ENCODE measurements at places on chromosomes 3 and 15.

DNA sequence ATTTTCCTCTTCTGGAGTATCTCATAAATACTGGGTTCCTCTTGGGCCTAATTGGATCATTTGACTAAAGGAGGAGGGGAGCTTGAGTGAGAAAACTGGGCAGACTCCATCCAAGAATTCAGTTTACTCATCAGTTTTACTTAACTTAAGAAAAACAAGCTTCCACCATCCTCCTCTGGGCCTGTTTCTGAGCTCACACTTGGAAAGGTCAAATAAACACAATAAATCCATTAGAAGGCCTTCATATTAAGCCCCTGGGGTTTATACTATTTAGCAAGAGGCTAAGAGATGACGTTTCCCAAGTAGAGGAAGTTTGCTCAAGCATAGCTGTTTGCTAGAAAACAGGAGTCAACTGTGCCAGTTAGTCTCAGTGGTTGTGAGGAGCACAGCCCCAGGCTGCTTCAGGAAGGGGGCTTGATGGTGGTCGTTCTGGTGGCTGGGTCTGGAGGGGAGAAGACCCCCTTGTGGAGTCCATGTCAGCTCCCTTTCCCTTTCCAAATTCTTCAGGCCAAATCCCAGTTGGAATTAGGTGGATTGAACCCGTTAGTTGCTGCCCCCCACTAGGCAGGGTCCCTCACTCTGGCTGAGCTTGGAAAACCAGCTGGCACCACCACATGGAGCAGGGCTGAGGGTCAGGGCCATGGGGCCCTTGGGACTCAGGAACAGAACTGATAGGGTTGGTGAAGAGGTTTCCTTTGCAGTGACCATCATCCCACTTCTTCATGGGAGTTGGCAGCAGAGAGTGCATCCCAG, 64.8 kb downstream of the SPSB4 start:
- DNase-seq: no peak

- DNase-seq: no peak
These were observed 137.6 kb upstream of the ZNF385D start for GRCh38 chr3:21888656-21889055.

DNA sequence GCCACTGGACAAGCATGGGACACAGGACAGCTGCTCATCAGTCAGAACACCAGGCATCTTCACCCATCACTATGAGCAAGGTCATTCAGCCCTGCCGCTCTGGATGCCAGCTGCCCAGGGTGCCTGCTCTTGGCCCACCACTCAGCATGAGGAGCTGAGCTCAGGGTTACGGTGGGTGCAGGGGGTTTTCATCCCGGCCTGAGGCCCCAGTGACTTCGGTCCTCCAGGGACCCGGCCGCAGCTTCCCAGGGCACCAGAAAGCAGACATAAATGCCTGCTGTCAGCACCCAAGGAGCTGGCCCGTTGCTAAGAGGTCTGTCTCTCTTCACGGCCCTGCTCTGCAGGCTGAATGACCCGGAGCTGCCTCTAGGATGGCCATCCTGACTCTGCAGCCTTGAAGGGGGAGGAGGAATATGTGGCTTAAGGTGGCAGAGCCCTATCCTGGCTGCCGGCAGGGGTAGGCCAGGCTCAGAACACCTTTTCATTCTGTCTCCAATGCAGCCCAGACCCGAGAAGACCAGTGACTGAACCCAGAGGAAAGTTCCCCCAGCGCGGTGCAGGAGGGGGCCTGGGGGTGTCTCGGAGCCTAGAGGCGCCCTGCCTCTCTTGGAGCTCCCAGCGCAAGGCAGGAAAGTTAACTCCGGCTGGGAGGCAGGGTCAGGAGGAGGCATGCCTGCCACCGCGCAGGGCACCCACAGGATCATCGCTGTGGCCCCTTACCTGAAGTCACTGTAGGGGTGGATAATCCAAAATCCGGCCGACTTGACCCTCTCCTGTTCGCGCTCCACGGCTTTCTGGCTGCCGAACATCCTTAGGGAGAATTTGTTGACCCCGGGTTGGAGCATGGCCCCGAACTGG, 1.8 kb downstream of the HCN4 start:
- no peak for DNase-seq

GRCh38 chr3:157300094-157300493, 136.6 kb upstream of the PTX3 start:
- DNase-seq: peak; percentile 26

GRCh38 chr3:124281453-124282316, 289.8 kb upstream of the ROPN1 start:
- peak; percentile 71 for DNase-seq

DNA sequence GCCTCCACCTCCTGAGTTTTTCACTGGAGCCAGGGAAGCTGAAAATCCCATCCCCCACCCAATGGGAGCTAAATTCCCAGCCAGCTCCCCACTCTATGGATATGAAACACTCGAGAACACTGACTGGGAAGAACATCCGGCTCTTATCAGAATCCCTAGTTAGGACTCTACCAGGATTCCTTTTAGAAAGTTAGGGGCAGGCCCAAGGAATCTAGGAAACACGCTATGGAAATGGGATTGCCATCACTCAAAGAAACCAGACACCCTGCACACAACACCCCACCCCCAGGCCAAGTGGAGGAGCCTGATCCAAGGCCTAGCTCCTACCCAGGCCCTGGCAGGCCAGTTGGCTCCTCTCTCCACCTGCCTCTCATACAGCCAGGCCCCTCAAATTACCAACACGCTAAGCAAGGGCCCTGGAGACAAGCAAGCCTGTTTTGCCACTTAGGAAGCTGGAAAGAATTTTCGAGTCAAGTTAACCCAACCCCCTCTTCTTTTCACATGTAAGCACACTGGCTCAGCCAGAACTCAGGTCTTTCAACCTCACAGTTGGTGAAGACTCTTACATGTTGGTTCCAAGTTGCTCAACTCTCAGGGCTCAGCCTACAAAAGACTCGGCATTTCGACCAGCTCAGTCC, 75.5 kb downstream of the RBPMS2 start:
- peak; percentile 24 for DNase-seq

- DNase-seq: no peak
These were observed 121.9 kb downstream of the CACNA1D start for GRCh38 chr3:53616321-53616720.

DNA sequence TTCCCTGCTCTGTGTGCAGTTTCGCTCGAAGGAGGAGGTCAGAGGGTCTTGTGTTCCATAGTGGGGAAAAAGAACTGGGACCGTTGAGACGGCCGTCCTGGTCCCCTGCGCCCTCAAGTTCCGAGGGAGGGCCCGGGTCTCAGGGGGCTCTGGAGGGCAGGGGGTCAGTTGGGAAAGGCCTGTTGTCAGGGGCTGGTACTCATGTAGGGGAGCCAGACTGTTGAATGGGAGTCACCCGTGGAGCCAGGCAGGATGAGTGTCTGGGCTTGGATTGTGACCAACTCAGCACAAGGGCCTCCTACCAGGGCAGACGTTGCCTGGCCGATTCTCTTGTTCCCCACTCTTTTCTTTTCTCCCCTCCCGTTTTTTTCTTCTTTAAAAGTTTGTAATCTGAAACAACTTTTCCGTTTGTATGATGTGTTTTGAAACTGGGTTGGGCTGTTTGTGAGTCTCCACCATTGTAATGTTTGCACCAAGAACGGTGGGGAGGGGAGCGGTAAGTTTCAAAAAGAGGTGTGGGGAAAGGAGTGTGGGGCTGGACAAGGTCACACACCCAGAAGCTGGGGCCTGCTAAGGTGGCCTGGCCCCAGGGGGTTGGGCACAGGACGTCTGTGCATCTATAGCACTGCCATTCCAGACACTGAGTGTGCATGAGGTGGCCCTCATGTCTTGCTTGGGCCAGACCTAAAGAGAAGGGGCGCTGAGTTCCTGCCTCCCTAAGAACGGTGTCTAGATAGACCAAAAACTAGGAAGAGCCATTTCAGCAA, 1.1 kb downstream of the CMTM7 start:
- DNase-seq: peak; percentile 76

GRCh38 chr15:98503970-98504369, 144.4 kb upstream of the IGF1R start:
- DNase-seq: peak; percentile 79

DNA sequence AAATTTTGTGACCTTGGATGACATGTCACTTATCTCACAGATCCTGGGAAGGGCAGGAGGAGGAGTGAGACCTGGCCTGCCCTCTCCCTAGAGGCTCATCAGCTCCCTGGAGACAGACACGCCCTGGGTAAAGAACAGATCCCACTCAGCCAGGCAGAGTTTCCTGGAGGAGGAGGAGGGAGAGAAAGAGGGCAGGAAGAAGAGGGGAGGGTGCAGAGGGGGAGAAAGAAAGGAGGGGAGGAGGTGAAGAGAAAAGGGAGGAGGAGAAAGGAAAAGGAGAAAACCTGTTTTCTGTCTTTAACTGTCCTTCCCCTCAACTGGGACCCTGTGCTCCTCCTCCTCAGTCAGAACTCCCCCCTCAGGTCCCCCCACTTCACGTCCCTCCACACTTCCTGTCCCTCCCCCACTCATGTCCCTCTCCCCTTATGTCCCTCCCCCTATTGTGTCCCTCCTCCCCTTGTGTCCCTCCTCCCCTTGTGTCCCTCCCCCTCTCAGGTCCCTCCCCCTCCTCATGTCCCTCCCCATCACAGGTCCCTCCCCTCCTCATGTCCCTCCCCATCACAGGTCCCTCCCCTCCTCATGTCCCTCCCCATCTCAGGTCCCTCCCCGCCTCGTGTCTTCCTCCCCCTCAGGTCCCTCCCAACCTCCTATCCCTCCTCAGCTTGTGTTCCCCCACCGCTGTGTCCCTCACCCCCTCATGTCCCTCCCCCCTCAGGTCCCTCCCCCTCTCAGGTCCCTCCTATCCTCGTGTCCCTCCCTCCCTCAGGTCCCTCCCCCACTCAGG, 52.3 kb upstream of the CGNL1 start:
- DNase-seq: no peak

DNA sequence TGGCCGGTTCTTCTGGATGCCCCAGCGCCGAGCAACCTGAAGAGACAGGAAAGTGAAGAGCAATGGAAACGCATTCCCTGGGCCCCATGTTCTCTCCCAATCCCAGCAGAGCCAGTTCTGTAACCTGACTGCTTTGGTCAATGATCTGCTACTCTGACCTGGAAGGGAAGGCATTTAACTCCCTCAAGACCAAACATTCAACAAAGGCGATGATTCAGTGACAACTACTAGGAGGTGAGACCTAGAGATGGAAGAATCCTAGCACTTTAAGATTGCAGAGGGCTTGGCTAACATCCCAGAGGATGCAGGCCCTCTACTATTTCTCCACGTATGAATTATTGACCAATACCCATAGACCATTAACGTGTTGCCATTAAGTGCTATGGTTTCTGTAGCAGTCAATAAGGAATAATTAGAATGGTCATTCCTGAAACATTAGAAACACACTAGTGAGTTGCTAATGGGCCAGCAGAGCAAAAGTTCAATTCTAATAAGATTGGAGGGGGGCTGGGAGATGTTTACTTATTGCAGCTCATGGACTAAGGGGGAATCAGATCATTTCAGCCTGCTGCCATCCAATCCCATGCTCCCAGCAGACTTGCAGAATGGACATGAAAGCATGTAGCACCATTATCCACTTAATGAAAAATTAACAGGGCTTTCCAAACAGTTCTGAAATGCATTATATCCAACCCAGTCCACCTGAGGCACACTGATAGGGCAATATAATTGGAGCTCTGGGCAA, 56.6 kb downstream of the ETV5 start:
- no peak for DNase-seq

GRCh38 chr15:91150502-91151160, 50.6 kb downstream of the SV2B start:
- DNase-seq: no peak

DNA sequence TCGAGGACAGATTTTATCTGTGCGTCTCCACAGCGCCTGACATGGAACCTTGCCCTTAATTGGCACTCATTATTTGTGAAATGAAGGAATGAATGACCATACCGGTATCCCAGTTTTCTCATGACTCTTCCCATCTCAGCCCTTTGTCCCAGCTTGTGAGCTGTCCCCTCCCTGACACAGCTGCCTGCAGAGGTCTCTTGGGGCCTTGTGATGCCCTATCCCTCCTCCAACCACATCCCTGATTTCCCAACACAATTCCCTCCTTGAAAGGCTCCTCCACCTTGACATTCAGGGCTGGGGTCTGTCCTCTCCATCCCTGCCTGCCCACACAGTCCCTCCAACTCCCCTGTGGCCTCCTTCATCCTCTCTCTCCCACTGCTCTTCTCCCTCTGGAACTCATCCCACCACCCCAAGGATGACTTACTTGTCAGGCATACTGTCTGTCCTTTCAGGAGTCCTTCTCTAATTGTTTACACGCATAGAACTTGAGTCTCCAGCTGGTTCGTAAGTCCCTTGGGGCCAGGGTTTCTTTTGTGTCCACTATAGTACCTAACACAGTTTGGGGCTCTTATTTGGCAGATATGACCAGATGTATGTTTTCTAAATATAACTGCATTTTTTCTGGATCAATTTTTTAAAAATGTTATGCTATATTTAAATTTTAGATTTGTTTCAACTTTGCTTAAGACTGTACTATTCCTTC, 35.6 kb upstream of the FILIP1L start:
- no peak for DNase-seq

DNA sequence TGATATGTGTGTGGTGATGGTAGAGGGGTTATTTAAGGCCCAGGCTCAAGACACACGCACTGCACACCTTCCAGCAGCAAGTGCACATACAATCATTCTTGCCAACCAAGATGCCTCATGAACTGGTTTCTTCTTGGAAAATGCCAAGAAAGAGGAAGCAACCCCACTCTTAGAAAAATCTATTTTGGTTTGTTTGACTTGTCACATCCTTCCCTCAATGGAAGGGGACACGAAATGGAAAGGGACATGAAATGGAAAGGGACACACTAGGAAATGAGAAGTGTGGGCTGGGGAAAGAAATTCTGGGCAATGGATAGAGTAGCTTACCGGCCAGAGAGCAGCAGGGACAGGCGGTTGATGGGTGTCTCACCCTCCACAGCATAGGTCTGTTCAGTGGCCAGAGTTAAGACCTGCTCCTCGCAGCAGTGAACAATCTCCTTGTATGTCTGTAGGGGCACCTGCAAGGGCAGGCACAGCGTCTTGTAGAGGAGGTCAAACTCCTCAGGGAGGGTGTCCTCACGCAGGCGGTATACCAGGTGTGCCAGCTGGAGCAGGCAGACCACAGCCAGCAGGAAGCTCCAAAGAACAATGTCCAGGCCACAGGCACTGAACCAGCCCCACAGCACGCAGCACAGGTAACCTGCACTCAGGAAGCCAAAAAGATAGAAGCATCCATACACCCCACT, 640 bp downstream of the POPDC2 start:
- DNase-seq: no peak

- peak; percentile 27 for DNase-seq
These were observed 7.1 kb downstream of the CELSR3 start for GRCh38 chr3:48655606-48656005.

GRCh38 chr3:139647866-139648435, 29.8 kb downstream of the NMNAT3 start:
- no peak for DNase-seq

DNA sequence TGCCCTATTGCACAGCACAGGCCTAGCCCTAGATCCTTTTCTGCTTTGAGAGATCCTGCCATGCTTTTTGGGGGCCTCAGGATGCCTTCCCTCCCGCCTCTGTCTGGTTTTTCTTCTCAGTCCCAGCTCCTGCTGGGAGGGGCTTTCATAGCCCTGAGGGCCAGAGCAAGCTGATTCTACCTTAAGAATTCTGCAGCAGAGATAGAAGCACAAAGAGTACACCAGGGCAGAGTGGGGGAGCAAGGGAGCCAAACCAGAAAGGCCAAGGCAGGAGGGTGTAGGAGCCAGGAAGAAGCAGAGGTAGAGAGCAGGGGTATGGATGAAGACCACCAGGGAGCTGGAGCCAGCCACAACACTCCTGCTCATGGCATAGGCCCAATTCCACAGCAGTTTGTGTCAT, 18.1 kb downstream of the SH3BP5 start:
- DNase-seq: no peak

All from AG20443 (cell line).